Hematopoietic multipotent progenitor cell treated with erythropoietin and hydrocortisone succinate and interleukin-3 and kit ligand, for 4 days (in vitro differentiated cells): ENCODE measurements at places on chromosomes 16 and 17.

DNA sequence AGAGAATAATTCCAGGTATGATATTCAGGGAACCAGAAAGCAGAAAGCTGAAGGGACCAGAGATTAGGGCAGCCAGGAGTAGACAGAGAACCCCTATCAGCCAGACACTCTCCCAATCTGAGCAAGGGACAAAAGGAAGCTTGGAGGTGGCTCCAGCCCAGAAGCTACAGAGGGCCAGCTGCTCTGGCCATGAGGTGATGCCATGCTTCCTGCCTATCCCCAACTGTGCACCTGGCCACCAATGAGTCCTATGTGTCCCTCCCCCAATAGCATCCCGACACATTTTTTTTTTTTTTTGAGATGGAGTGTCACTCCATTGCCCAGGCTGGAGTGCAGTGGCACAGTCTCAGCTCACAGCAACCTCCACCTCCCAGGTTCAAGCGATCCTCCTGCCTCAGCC is 30.0 kb downstream of the NSMCE1 start:
- no peak for DNase-seq

GRCh38 chr16:68499006-68499405 is 40.1 kb upstream of the ZFP90 start:
- peak; percentile 49 for DNase-seq

GRCh38 chr17:19431691-19432090 is 20.7 kb downstream of the RNF112 start:
- no peak for DNase-seq

GRCh38 chr17:39872751-39873150 is 4.7 kb downstream of the ZPBP2 start:
- DNase-seq, result peak; percentile 82

- DNase-seq, result no peak
Measured at GRCh38 chr16:62967611-62968010, 931.4 kb upstream of the CDH8 start.

GRCh38 chr16:20950294-20950693 is 49.7 kb downstream of the LYRM1 start:
- no peak for DNase-seq

- DNase-seq, result no peak
Measured at GRCh38 chr17:70368011-70368410, 198.7 kb downstream of the KCNJ2 start.
